ENCODE measurements at places on chromosomes 13 and 19.

DNA sequence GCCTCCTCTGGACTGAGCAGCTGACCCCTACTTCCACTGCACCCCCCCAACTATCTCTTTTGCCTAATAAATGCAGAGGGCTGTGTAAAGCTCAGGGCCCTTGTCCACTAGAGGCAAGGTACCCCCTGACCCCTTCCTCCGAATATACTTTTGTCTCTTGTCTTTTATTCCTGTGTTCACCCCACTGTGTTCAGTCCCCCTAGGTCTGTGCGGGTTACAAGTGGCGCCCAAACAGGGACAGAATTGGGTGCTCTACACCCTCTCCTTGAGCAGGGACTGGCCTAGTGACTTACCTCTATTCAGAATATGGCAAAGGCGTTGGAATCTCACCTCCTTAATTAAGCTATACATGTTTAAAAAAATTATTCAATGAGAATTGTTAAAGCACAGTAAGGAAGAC is 15.0 kb downstream of the ZNF350 start:
- DNase-seq: peak; percentile 41

GRCh38 chr19:34254698-34255432 is 511 bp downstream of the GARRE1 start:
- DNase-seq: peak; percentile 42

- DNase-seq: no peak
These were observed 199.0 kb downstream of the KATNAL1 start for GRCh38 chr13:30108216-30108912.

DNA sequence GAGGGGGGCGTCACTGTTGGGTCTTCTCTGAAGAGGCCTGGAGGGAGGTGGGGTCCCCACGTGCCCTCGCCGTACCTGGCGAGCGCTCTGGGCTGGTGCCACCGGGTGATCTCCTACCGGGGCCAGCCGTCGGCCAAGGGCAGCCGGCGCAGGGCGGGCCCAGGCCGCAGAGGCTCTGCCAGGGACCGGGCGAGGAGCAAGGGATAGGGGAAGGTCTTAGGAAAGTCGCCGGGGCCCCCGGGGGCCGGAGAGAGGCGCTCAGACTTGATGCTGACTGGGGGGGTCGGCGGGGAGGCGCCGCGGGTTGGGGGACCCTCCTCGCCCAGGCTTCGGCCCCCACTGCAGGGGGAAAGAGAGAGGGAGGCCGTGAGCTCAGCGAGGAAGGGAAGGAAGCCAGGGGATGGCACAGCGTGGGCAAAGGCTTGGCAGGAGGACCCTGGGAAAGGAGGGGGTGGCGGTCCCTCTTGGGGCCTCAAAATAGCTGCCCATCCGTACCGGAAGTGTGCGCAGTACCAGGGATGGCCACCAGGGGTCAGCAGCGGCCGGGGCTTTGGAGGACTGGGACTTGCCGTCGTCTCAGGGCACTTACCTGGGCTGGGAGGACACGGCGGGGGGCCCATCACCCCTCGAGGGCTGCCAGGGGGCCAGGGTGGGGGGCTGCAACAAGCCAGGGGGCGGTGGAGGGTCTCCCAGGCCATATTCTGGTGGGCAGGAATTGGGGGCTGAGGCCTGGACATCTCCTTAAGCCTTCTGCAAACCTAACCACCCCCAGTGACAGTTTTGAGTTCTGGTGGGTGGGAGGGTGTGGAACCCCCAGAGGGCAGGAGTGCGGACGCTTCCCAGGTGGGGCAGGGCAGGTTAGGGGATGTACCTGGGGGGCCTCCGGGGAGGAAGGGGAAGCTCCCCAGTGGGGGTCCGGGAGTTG is 7.7 kb upstream of the TMEM161A start:
- peak; percentile 55 for DNase-seq

DNA sequence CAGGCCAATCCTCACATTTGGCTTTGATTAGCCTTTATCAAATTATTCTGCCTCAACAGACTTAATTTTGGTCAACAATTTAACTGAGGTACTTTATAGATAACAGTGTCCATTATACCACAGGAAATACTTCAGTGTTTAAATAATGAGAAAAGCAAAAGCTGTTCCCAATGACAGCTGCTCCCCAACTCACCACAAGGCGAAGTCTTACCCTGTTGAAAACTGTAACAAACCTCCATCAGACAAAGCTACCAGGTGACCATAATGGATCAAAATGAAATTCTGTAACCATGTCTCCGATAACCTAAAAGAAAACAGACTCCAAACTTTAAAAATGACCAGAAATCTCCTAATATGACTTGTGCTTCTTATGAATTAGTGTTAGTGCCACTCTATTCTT is 50.3 kb downstream of the ZNF44 start:
- DNase-seq: no peak

DNA sequence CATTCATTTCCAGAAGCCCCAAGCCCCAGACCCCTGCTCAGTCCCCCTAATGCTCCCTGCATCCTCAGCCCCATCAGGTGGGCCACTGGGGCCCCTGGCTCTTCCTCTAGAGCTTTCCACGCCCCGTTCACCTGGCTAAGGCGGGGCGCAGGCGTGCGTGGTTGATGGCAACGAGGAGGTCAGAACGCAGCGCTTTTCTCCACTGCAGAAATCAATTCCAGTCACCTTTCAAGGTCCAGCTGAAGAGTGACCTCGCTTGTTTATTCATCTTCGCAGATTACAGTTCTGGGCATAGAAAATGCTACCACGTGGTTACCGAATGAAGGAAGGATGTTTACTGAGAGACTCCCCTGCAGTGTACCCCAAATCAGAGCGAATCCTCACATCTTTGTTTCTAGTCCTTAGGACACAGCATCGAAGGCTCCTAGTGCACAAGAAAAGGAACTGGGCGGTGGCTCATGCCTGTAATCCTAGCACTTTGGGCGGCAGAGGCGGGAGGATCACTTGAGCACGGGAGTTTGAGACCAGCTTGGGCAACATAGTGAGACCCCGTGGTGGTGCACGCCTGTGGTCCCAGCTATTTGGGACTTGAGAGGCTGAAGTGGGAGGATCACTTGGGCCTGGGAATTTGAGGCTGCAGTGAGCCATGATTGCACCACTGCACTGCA is 828 bp upstream of the PBX4 start:
- no peak for DNase-seq

DNA sequence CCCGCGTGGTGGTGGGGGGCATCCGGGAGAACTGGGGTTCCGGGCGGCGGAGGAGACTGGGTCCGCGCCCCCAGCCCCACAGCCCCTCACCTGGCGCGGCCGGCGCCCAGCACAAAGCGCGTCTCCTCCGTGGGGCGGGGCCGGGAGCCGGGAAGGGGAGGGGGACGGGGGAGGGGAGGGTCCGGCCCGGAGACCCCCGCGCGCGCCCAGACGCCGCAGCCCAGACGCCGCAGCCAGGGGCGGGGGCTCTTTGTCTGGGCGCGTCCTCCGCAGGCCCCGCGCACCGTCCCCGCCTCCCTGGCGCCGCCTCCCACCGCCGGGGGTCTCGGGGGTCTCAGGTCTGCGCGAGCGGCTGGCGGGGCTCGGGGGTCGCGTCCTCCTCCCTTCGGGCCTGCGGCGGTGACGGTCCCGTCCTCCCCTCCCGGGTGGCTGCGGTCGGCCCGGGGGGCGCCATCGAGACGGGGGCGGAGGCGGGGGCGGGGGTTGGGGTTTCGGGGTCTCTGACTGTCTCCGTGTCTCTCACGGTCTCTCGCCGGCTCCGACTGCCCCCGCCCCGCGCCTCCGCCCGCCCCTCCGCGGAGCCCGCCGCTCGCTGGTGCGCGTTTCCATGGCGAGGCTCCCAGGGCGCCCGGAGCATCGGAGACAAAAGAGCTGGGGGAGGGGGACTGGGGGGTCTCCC is at the start of gene PLPPR3:
TSS of gene PLPPR3 (minus strand) at position 131 of the 679 bp plus-strand sequence. CDS start 396 bp downstream, outside the sequence.
- no peak for DNase-seq

DNA sequence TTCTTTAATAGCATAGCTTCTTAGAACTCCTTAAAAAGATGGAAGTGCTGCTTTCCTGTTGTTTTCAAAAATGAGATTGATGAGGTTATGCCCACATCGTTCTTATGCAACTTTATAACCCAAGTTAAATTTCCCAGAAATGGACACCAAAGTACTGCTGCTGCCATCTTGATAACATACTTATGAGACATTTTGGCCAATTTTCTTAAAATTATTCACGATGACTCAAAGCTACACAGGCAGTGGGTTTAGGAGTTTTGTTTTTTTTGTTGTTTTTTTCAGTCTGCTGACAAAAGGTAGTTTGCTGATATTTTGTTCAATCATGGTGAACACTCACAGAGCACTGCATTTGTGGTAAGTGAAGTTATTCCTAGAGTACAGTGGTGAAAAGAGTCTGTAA is 54.9 kb upstream of the RFC3 start:
- DNase-seq: peak; percentile 18

GRCh38 chr13:77859450-77859849 is 59.2 kb downstream of the EDNRB start:
- DNase-seq: no peak

DNA sequence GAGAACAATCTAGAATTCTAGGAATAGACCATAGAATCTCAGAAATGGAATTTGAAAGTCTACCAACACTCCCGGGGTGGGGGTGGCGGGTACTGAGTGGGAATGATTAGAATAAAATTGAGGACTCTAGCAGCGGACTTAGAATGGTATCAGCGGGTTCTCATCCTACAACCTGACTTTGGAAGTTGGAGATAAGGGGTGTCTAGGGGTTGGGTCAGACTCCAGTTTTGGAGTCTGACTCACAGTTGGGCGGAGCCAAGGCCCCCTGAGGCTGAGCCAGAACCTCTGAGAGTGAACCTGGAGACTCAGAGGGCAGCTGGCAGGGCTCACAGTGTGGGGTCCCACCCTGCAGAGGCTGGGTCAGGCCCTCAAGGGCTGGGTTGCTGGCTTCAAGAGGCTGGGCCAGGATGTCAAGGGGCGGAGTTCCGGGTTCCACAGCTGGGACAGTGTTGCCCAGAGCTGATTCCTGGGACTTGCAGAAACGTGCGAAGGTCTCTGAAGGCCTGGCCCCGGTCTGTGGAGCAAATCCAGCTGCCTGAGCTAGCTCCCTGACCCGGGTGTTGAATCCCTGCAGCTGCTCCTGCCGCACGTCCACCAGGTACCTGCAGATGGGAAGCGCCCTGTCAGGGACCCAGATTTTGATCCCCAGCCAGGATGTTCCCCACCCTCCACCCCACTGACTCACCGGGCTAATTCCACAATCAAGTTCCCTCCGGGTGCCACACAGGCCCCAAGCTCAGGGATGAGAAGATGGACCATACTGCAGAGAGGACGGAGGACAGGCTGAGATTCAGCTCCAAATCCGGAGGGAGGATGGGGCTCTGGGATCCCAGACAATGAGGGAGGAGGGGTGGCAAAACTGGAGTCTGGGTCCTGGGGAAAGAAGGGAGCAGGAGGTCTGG is 1.6 kb upstream of the TNNI3 start:
- DNase-seq: peak; percentile 37

- DNase-seq: no peak
These were observed 1.9 kb downstream of the ISYNA1 start for GRCh38 chr19:18435842-18436670.

GRCh38 chr13:97849305-97849704 is 104.2 kb upstream of the IPO5 start:
- DNase-seq: peak; percentile 33

- DNase-seq: no peak
These were observed 19.3 kb downstream of the COL4A2 start for GRCh38 chr13:110326263-110326904.

- peak; percentile 96 for DNase-seq
These were observed 8.7 kb downstream of the EML2 start for GRCh38 chr19:45630463-45630862.

DNA sequence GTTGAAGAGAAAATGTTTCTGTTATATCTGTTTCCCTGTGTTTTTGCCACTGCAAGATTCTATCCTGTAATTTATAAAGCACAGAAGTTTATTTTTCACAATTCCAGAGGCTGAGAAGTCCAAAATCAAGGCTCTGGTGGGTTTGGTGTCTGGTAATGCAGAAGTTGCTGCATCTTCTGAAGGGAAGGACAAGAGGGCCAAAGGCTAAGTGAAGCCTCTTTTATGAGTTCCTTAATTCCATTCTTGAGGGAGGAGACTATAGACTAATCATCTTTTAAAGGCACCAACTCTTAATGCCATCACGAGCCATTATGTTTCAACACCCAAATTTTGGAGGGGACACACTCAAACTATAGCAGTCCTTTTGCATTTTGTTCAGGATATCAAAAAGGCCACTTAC is 34.1 kb upstream of the WDFY2 start:
- no peak for DNase-seq

- no peak for DNase-seq
These were observed 138.5 kb downstream of the KLF12 start for GRCh38 chr13:73995736-73996135.

GRCh38 chr13:110230661-110231347 is 76.2 kb downstream of the COL4A1 start:
- DNase-seq: no peak

DNA sequence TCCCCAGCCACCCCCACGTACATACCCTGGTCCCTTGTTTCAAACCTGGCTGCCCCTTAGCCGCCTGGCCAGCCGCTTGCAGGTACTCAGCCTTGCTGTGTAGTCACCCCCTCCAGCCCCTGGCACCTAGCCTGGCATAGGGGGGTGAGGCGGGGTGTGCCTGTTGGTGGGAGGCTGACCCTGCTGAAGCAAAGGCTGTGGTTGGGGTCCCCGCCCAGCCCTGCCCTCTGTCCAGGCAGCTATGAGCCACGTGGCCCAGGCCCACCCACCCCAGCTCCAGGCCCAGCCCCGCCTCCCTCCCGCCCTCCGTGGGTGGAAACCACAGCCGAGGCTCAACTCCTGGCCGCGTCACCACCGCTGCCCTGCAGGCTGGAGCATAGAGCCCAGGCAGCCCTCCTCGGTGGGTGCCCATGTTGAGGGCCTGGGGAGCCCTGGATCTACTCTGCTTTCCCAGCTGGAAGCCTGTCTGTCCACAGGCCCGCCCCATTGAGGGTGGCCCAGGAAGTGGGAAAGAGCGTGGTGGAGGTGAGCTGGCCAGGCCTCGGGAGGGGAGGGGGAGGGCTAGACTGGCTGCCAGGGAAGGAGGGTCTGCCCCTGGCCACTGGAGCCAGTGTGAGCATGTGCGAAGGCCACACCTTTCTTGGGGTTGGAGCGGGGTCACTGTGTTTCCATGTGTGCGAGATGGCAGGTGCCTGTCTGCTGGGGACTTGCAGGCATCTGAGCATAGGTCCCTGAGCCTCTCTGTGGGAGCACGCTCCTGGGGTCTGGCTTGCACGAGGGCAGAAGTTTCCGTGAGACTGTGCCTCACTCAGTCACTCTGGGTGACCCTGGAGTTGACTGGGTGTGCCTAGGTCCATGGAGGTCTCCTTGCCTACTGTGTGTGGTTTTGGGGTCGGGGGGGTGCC is 31.0 kb downstream of the PAK4 start:
- DNase-seq: peak; percentile 16

DNA sequence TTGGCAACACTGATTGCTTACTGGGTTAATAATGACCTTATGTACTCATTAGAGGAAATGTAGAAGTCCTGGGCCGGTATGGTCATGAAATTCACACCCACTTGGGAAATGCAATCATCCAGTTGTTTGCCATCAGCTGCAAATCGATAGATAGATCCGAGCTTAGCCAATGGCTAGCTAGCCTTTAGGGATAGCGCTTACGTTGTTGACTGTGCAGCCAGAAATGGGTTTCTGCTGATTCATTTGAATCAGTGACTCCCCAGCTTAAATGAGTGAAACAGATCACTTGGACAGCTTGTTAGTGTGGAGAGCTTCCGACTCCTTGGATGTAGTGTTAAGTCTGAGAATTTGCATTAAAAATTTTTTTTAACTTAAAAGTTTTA is 11.8 kb downstream of the IL17D start:
- no peak for DNase-seq
